ENCODE measurements at places on chromosomes 2 and 18.

DNA sequence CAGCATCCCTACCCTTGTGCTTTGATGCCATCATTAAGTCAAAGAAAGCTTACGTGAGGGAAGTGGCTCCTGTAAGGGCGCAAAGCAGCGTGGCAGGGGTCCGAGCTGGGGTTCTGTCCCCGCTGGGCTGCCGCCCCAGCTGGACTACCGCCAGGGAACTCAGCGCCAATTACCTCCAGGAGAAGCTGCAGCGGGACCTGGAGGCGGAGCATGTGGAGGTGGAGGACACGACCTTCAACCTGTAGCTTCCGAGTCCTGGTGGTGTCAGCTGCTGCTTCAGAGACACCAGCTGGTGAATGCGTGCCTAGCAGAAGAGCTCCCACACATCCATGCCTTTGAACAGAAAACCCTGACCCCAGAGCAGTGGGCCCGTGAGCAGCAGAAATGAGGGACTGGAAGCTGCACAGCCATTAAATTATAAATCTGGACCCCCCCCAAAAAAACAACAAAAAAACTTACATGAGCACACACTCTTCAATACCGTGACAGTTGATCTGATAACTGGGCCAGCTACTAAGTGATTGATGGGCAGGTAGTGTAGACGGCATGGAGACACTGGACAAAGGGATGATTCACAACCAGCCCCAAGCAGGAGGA lies 20.1 kb upstream of the YES1 start:
- DNase-seq: no peak

DNA sequence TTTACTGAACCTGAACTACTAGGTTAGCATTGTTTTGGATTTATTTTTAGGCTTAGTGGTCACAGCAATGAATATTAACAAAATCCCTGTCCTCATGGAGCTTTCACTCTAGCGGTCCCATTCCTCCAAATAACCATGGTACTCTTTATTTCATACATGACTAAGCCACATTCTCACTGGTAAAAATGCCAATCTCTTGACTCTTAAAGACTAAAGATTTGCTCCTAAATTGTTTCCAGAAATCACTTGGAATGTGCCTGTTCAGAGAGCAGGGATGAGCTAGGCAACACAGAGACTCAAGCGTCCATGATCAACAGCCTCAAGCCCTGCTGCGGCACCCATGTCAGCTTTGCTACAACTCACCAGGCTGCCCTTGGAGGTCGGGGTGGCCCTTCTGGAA lies 13.5 kb downstream of the LMAN1 start:
- DNase-seq: no peak

DNA sequence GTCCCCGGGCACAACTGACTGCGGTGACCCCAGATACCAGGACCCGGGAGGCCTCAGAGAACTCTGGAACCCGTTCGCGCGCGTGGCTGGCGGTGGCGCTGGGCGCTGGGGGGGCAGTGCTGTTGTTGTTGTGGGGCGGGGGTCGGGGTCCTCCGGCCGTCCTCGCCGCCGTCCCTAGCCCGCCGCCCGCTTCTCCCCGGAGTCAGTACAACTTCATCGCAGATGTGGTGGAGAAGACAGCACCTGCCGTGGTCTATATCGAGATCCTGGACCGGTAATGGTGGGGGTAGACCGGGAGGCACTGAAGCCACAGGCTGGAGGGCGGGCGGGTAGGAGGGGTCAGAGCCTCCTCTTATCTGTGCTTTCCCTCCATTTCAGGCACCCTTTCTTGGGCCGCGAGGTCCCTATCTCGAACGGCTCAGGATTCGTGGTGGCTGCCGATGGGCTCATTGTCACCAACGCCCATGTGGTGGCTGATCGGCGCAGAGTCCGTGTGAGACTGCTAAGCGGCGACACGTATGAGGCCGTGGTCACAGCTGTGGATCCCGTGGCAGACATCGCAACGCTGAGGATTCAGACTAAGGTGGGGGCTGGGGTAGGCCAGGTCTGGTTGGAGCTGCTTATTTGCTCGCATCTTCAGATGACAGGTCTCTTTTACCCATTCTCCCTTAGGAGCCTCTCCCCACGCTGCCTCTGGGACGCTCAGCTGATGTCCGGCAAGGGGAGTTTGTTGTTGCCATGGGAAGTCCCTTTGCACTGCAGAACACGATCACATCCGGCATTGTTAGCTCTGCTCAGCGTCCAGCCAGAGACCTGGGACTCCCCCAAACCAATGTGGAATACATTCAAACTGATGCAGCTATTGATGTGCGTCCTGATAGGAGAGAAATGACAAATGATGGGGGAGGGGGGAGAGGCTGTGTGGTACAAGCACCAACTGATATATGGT lies 780 bp downstream of the HTRA2 start:
- DNase-seq: no peak

- no peak for DNase-seq
Measured at GRCh38 chr2:14126846-14127245, 505.7 kb upstream of the LRATD1 start.

GRCh38 chr2:232537499-232537898 lies 2.0 kb upstream of the CHRNG start:
- DNase-seq: no peak
